Hepatic stellate cell (primary cell): ENCODE measurements at places on chromosomes 13 and 19.

DNA sequence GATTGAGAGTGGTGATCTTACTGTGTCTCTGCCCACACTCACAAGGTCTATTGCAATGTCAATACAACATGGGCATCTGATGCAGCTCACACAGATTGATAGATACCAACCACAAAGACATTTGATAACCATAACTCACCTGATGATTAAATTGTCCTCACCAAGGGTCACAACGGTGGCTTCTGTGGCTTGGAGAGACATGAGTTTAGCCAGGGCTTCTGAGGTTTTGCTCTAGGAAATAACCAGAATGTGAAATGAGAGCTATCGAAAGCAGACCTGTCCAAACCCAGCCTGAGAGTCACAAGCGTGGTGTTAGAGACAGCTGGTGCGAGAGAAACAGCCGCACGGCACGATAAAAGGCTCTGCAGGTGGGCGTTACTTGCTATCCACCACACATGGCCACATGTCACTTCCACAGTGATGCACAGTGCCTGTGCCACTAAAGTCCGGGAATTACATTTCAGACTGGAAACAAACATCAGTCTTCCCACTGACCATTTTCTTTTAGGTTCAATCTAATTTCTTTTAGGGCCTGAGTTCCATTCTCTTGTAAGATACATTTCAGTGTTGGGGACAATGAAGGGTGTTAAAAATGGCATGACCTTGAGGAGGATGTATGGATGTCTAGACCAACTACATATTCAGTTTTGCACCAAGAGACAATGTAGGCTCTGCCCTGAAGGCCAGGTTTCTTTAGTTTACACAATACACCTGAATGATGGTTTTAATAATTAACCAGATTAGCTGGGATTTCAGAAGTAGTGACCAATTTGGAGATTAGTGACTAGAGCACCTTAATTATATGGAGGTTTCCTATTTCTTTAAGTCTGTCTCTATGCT is 53.7 kb downstream of the ATP7B start:
- DNase-seq, result no peak

DNA sequence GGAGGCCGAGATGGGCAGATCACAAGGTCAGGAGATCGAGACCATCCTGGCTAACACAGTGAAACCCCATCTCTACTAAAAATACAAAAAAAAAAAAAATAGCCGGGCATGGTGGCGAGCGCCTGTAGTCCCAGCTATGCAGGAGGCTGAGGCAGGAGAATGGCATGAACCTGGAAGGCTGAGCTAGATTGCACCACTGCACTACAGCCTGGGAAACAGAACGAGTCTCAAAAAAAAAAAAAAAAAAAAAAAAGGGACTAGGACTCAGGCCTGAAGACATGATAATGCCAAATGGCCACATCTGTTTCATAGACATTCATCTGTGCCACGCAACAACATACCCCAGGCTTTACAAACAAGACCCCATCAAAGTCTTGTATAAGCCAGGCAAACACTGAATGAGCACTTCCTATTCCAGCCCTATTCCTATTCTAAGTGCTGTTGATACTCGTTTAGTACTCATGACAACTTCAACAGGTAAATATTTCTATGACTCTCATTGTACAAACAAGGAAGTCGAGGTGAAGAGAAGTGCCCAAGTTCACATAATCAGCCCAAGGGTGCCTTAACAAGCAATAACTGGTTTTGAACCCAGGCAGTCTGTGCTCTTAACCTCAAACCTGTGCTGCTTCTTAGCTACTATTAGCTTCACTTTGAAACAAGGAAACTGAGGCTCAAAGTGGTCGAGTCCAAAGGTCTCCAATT is 1.7 kb downstream of the B9D2 start:
- DNase-seq, result no peak

DNA sequence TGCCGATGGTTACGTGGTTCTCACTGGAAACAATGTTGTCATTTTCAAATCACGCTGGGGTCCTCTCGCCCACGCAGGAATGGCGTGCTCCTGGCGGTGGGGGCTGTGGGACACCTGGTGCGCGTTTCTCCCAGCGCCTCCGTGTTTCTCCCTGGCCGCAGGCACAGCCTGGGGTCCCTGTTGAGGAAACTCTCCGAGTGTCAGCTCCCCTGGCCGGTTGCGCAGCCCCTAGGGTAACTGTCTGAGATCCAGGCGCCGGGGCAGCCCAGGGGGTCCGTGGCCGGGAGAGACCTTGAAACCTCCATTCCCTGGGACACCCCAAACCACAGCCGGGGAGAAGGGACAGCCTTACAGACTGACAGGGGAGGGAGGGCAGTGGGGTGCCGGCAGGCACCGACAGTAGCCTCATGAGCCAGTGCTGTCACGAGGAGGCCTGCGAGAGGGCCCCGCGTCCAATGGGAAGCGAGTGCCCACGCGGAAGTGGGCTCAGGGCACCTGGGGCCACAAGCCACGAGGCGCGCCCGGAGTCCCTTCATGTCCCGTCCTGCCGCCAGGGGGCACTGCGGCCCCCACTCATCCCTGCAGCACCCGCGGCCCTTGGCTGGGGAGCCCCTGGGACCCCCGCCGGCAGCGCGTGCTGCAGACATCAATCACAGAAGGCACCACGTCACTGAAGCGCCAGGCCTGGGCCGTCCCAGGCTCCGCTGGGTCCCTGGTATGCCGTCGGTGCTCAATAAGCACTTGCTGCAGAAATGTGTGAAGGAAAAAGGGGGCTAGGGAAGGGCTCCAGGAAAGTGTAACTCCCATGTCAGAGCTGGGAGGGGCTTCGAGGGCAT is 9.5 kb downstream of the ADAMTSL5 start:
- DNase-seq, result no peak

DNA sequence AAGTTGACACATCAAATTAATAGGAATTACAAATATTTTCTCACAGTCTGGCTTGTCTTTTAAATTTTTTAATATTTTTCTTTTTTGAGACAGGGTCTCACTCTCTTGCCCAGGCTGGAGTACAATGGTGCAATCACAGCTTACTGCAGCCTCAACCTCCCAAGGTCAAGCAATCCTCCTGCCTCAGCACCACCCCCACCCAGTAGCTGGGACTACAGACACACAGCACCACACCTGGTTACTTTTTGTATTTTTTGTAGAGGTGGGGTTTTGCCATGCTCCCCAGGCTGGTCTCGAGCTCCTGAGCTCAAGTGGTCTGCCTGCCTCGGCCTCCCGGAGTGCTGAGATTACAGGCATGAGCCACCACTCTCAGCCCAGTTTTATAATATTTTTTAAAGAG is 72.0 kb downstream of the SPATA13 start:
- DNase-seq, result no peak

DNA sequence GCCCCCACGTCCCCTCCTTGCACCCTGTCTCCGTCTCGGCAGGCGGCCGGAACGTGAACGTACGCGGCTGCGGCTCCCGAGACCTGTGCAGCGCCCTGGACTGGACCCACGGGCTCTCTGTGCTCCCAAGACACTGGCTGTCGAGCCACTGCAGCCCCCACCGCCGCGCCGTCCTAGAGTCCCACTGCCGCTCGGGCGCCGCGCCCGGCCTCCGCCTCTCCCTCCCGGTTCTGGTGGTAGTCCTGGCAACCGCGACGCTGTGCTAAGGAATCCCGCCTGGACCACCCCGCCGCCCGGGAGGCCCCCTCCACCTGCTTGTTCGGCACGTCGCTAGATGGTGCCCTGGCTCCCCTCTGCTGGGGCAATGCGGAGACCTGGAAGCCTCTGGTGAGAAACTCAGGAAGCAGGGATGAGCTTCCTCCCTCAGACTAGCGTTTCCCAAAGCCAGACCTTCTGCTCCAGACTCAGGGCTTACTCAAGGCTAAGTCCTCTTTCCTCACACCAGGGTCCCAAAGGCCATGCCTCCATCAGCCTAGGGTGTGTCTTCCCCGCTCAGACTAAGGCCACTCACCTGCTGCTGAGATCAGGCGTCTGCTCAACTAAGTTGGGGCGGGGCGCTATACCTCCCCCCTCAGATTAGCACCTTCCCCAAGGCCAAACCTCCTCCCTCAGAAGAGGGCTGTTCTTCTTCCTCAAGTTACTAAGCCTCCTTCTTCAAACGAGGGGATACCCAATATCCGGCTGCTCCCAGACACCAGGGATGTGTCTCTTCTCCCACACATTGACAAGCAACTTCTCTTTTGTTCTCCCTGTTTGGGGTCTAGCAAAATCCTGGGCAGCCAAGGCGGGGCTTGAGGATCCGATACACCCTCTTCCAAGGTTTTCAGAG is 16.1 kb upstream of the IRGC start:
- DNase-seq, result no peak

DNA sequence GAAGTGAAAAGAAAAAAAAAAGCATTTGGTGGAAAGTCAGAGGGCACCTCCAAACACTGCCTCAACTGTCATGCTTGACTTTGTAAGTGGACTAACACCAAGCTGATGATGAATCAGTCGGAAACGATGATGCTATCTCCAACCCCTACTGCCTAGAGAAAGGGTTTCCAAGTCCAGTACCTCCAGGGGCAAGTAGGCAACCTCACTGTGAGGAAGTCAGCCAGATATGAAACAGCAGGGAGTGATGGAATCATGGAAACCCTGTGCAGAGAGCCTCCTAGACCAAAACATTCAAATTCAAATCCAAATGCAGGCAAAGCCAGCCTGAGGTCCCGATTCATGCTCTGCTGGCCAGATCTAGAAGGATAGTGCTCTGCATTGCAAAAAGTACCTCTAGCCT is 100.9 kb upstream of the SERP2 start:
- no peak for DNase-seq

DNA sequence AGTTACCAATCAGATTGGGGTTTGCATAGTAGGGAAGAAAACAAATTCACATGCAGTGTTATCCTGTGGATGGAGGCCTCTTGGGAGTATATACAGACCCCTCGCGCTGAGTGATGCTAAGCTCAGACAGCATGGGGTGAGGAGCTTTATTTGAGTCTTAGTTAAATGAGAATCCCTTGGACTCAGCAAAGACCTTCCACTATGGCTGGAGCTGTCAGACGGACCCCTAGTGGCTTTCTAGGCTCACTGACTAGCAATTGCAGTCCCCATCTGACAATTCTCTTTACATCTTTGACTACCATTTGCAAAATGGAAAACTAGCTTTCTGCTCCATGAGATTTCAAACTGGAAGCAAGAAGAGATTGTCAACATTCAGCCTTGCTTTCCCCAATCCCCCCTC is 90.4 kb downstream of the STOML3 start:
- DNase-seq, result no peak

DNA sequence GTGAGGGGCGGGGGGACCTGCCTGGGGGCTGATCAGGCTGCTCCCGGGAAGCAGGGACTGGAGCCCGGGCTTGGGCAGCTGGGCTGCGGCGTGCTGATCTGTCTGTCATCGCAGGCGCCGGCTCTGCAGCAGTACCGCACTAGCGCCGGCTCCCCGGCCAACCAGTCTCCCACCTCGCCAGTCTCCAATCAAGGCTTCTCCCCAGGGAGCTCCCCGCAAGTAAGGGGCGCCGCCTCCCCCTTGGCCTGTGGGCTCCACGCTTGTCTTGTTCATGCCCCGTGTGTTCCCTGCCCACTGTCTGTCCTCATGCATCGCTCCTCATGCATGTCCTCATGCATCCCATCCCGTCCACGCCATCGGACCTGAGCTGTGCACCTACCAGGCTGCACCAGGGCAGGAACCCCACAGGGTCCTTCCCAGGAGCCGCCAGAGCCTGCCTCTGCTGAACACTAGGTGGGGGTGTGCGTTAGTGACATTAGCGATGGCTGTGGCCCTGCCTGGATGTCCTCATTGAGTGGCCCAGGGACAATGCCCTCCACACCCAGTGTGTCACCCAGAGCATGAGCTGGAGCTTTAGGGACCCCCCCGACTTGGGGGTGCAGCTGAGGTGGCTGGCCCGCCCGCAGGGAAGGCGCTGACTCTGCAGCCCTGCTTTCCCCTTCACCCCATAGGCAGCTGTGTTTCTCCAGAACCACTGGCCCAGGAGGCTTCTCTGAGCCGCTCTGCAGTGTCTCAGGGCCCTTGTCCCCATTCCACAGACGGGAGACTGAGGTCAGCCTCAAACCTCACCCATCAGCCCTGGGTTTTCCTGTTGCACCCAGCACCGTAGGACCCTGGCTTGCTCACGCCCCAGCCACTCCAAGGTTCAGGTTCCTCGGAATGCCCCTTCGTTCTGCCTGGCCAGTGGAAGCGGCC is 19.5 kb downstream of the COMP start:
- DNase-seq, result no peak

DNA sequence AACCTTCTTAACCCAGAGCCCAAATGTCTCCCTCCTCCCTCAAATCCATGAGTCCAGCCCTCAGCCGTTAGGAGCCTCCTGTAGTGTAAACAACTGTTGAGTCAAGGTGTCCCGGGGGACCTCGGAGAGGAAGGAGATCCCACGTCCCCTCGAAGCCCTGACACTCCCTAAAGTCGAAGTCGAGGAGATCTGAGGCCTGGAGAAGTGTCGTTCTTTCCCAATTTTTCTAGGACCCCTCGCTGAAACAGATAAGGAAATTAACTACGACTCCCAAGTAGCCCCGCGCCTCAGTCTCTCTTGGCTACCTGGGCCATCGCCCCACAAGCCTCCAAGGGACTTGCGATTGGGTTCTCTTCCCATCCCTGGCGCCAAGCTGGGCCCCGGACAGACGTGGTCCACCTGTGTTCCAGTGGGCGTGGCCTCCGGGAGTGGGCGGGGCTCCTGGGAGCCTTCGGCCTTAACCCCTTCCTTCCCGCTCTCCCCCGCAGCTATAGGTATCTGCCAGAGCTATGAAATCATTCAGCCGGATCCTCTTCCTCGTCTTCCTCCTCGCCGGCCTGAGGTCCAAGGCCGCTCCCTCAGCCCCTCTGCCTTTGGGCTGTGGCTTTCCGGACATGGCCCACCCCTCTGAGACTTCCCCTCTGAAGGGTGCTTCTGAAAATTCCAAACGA is 869 bp downstream of the GFY start:
- DNase-seq, result no peak

- DNase-seq, result peak; percentile 7
These were observed 686 bp downstream of the SETDB2 start for GRCh38 chr13:49444524-49445395.

DNA sequence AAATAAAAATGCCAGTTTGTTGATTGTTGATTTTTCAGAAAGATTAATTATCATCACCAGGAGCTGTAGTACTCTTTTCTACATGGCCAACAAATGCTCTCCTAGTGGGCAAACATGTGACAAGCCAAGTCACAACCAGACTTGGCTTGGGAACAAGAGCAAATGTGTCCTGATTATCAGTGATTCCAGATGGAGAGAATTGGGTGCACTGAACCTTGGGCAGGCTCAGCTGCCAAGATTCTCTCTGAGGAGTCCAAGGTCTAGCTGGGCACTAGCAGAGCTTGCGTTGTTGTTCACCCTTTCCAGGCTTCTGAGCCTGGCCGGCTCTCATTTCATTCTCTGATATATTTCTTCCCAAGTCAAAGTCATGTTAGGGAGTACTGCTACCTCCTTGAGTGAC is 27.3 kb upstream of the GPI start:
- no peak for DNase-seq

GRCh38 chr19:1173159-1173844 is 766 bp downstream of the SBNO2 start:
- no peak for DNase-seq

- DNase-seq, result no peak
These were observed 8.5 kb downstream of the PLEKHA4 start for GRCh38 chr19:48859711-48860572.

- DNase-seq, result no peak
These were observed 94.0 kb downstream of the PCDH9 start for GRCh38 chr13:67136157-67136556.

- DNase-seq, result no peak
These were observed 6.7 kb downstream of the IRGQ start for GRCh38 chr19:43589277-43589676.

GRCh38 chr13:65653613-65654012 is 1576.5 kb downstream of the PCDH9 start:
- DNase-seq, result no peak

GRCh38 chr13:73168953-73169401 is 110.2 kb downstream of the KLF5 start:
- no peak for DNase-seq

- DNase-seq, result no peak
These were observed 7.9 kb downstream of the SIPA1L3 start for GRCh38 chr19:37914908-37915307.

- no peak for DNase-seq
These were observed 10.3 kb downstream of the PALM start for GRCh38 chr19:718991-719512.
